ENCODE measurements at places on chromosomes 16 and 17. TPM values are rescaled to one million over a fixed set of nuclear protein-coding genes. Genes with fewer than 3 reads are reported as not detected.

DNA sequence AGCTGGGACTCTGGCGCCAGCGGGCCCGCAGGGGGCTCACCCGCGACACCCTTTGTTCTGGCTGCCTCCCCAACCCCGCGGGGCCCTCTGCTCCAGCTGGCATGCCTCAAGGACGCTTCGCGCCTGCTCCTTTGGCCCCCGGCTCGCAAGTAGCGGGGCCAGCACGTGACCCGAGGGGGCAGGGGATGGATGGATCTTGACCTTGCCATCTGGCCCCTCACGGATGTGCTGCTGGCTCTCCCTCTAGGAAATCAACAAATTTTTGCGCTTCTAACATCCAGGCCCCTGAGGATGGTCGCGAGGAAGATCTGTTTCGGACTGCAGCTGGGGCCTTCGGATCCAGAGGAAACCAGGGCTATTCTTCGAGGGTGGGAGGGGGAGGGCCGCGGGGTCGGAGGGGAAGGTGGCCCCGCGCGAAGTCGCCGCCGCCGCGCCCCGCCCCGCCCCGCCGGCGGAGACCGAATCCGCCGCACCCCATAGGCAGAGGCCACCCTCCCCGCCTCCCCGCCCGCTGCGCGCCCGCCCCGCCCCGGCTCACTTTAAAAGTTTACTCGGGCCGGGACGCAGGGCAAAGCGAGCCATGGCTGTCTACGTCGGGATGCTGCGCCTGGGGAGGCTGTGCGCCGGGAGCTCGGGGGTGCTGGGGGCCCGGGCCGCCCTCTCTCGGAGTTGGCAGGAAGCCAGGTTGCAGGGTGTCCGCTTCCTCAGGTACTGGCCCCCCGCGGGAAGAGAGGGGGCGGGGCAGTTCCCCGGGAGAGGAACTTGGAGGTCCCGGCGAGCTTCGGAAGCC, at the start of gene ACSF2:
Gene ACSF2 (plus strand): TSS at position 537 of the 790 bp plus-strand sequence. CDS start 44 bp downstream, at position 581.
- DNase-seq, result peak; percentile 72

GRCh38 chr16:81397879-81398520, 46.6 kb upstream of the CMIP start:
- no peak for DNase-seq

DNA sequence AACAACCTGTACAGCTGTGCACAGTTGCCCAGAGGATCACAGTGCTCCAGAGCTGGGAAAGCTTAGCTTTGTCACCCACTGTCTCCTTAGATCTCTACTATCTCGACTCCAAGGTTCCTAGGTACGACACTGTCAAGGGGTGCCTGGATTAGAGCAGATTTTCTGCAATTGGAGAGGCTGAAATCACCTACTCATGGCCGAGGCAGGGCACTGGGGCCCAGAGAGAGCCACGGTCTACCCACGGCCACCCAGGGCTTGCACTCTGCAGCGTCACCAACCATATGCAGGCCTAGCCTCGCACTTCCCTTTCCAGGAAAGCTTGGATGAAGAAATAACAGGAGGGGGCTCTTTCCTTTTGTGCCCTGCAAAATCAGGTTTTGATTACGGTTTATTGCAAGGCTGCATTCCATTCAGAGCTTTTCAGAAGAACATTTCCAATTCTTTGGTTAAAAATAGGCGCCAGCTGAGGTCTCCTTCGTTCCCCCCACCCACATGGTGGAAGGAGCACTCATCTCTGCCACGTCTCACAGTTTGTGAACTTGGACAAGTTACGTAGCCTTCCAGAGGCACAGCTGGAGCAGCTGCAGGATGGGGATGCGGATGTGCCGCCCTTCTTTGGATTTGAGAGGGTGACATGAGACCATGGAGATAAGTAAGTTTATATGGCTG, 80.0 kb downstream of the IRX5 start:
- no peak for DNase-seq

GRCh38 chr16:70664325-70665112, 18.2 kb downstream of the IL34 start:
- DNase-seq, result no peak

DNA sequence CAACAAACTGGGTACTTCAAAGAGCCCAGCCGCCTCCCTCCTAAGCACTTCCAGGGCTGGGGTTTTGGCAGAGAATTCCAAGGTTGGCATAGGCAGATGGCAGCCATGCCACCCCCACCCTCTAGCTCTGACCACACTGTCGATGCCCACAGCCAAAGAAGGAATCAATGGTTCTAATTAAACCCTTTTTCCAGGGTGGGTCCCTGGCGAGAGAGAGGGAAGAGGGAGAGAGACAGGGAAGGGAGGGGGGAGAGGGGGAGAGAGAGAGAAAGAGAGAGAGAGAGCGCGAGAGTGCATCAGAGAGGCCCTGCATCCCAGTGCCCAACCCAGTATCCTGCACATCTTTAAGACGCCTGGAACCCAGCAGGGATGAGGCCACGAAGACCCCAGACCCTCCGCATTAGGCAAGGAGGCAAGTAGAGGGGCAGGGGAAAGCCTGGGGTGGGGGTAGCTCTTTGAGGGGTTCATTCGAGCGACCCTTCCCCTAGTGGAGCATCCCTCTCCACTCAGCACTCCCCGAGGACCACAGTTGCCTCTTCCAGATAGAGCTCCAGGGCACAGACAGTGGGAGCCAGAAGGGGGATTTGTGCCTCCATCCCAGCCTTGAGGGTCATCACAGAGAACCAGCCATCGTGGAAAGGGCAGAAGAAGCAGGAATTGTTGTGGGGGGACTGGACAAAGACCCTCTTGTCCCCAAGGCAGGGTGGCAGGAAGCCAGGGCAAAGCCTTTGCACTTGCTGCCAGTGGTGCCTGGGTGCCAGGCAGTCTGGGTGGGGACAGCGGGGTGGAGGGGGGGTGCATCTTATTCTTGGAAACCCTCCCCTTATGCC, 2.6 kb downstream of the SRCIN1 start:
- no peak for DNase-seq

Gene MT1B
- not detected for total RNA-seq

- no peak for DNase-seq
Measured at GRCh38 chr16:27822996-27823395, 240.5 kb downstream of the GSG1L start.

Gene ULK2
- total RNA-seq, result 9.7 TPM

DNA sequence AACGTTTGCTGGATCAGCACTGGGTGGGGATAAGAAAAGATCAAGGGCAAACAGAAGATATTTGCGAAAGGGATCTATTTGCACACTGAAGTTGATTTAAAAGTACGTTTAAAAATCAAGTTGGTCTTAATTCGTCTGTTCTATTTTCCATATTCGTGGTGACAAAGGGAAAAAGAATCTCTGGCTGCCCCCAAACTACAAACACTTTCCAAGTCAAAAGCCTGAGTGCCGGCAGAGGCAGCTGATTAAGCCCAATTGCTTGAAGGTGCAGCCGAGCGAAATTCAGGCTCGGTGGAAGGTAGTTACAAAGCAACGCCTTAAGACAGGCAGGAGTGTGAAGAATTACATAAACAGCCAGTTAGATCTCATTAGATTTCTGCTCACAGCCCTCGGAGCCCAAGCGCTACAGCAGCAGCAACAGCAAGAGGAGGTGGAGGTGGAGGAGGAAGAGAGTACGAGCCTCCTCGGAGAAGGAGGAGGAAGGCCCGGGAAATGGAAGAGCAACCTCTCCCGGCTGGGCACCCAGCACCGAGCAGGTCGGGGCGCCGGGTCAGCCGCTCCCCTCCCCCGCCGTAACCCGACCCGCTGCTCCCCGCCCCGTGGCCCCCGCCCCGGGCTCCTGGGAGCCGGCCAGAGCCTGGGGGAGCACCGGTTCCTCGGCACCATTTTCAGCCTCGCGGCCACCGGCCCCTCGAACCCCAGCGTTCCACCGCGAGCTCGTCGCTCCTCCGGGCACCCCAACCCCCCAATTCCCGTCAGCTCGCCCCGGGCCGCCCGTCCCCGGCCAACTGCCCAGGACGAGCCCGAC, 890 bp downstream of the TOB1 start:
- DNase-seq, result peak; percentile 65

Gene HAS3
- total RNA-seq, result 2.5 TPM

Data from PC-9 (cell line).